Hematopoietic multipotent progenitor cell treated with erythropoietin and hydrocortisone succinate and interleukin-3 and kit ligand, for 17 days (in vitro differentiated cells): ENCODE measurements at places on chromosomes 2 and 18.

DNA sequence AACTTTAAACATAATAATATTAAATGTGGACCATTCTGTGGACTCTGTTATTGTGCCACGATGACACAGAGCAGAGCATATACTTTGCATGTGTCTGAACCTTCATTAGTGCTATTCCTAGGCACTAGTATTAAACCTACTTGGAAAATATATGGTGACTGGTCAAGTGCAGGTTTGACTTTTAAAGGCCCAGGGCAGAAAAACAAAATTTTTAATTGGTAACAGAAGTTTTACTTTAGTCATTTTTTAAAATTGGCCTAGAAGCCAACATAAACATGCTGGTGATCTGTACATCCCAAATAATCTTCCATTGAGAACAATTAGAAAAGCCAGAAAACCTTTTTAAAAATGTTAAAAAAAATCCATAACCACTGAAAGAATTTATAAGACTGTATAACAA is 16.6 kb downstream of the LDAH start:
- no peak for DNase-seq

DNA sequence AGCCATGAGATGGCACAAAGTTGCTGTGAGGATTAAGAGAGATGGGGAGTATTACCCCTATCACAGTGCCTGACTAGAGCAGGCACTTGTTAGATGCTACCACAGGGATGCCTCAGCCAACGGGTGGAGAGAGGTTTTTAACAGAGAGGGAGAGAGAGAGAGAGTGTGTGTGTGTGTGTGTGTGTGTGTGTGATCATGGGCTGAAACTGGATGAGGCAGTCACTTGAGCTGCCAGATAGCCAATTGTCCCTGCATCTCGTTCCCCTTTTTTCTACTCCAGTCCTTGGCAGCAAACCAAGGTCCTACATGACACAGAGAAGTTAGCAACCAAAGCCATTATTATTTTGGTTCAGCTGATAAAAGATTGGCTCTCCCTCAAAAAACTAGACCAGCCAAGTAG is 3.0 kb downstream of the CD8A start:
- no peak for DNase-seq

DNA sequence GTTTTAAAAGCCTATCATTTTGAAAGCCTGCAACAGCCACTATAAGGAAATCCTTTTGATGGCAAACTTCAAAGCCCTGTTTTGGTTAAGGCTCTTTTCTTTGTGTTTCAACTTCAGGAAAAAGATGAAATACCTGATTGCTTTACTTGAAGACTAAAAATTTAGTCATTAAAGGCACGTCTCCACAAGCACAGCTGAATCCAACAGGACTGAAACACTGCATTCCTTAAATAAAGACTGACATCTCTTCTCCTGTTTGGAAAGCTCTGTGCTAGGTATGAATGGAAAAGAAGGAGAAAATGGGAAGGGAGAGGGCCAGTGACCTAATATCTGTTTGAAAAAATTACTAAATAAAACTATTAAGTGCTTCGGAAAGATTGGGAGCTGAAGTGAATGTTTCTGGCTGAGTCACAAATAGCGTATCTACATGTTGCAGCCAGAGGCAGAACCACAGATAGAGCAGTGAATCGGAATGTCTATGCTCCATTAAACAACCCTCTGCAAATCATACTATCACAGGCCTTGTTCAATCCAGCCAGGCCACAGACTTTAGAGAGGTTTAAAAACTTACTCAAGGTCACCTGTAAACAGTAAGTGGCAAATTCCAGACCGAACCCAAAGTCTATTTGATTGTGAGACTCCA is 21.1 kb upstream of the RALBP1 start:
- no peak for DNase-seq

DNA sequence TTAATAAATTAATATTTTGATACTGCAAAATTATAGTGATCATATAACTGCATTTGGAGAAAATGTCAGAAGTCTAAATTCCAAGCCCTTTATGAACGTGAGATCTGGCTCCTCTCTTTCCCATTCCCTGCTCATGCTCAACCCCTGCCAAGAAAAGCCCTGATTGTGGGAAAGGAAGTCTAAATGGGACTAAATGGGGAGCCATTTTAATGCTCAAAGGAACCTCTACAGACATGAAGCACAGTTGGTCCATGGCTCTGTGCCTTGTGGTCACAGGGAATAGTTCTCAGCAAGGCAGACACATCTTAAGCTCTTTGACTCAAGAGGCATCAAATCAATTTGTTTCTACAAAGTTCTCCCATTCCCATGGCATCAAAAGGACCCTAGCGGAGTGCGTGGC is 29.3 kb upstream of the INSIG2 start:
- DNase-seq, result no peak

GRCh38 chr2:32614084-32614483 is 13.8 kb upstream of the TTC27 start:
- DNase-seq, result no peak

- no peak for DNase-seq
Measured at GRCh38 chr2:71558300-71559051, 105.1 kb downstream of the DYSF start.

DNA sequence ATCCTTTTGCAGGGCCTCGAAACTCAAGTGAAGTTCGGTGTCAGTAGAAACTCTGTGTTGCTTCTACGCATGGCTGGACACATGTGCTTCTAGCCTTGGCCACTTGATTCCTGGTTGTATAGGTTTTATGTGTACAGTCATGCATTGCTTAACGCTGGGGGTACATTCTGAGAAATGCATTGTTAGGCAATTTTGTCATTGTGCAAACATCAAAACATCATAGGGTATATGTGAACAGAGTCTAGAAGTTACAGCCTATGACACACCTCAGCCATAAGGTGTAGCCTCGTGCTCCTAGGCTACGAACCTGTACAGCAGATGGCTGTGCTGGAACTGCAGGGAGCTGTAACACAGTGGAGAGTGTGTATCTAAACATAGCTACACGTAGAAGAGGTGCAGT is 39.4 kb downstream of the TMEM18 start:
- no peak for DNase-seq

DNA sequence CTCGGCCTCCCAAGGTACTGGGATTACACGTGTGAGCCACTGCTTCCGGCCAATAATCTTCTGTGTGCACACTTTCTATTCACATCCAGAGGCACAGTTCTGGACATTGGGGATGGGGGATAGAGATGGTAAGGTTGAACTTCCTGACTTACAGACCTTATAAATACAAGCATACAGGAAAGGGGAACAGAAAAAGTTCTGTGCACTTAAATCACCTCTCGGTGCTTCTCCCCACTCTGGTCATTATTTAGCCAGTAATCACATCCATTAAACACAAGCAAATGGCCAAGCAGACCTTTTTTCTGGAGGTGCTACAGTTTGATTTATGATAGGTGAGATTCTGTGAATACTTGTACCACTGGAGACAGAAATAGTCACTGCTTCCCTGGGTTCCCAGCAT is 110.6 kb downstream of the CRIM1 start:
- no peak for DNase-seq

- DNase-seq, result peak; percentile 93
Measured at GRCh38 chr2:201182650-201183364, at the start of gene CASP10. TSS of gene CASP10 (plus strand) at chr2:201183141. CDS start at chr2:201185778, 2,637 bp downstream.

DNA sequence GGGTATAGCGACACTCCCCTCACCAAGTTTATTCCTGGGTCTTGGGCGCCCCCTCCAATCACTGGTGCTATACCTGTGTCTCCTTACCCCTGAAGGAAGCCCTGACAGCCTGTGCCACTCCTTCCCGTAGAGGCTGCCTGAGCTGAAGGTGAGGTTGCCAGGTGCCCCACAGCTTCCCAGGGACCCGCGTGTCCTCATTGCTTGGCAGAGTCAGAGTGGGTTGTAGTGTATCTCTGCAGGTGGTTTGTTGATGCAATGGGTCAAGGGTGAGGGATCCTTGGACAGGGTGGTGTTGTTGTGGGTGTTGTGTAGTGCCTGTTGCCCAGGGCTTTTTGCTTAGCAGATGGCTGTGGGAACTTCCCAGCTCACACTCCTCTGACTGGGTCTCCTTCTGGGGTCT is 438.7 kb upstream of the FSIP2 start:
- no peak for DNase-seq

DNA sequence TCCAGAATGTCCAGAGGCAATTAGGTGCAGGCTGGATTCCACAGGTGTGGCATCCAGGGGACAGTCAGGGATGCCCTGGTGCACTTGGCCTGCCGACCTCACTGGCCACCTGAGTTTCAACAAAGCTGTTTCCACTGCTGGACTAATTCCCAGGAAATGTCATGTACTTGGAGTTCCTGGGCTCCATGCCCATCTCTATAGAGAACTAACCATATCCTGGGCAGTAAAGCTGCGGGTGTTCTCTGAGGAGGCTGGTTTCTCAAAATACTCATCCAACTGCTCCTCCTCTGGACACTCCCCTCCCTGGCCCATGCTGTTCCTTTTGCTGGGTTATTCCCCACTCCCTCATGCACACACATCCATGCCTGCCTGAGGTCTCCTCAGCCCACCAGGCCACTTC is 161.9 kb upstream of the SKOR2 start:
- DNase-seq, result no peak

DNA sequence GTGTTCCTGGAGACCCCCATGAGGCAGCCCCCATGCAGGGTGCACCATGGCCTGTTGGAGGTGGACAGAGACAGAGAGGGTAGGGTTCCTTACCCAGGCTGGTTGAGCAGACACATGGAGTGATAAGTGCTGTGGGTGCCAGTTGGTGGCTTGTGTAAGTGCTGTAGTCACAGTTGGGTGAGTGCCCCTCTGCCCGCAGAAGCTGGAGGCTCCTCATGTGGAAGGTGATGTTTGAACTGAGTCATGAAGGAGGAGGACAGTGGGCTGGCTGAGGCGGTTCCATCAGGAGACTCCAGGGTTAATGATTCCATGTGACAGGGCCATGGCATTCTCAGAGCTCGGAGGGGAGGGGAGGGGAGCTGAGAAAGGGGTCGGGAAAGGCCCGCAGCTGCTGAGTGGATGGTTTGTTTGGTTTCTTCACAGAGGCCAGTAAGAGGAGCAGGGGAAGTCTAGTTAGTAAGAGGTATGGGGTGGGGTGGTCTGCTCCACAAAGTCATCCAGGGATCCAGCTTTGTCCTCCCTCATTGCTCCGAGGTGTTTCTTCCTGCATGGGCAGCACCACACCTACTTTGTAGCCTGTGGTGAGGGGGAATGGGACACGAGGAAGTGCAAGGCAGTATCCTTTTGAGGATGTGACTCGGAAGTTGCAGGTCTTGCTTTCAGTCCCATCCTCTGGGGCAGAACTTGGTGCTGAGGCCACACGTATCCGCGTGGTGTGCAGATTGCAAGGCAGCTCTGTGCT is 13.6 kb downstream of the IMPA2 start:
- no peak for DNase-seq

GRCh38 chr18:76546088-76546435 is 51.0 kb upstream of the ZNF516 start:
- no peak for DNase-seq

- DNase-seq, result no peak
Measured at GRCh38 chr2:15120631-15121030, 440.5 kb downstream of the NBAS start.

DNA sequence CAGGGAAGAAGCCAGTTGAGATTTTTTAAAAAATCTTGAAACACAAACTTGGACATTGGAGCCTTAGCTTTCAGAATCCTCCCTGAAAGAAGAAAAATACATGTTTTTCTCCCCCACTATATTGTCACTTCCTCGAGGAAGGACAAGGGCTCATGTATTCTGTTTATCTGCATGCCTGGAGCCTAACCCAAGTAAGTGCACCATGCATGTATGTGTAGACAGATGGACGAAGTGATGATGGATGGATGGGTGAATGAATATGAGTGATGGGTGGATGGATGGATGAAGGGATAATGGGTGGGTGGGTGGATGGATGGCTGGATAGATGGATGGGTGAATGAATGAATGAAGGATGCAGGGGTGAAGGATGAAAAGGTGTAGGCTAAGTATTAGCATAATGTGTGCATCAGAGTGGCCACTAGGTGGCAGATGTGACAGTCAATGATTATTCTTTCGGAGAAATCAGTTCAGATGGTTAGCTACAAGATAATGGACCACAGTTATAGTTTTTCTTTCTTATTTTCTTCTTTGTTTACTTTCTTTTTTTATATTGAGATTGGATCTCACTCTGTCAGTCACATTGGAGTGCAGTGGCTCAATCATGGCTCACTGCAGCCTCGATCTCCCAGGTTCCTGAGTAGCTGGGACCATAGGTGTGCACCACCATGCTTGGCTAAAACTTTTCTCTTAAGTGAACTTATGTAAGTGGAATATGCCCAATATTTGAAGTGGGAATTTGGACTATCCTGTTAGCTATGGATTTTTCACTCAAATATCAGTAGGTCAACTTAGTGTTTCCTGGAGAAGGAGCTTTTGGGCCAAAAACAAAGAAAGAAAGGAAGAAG is 18.5 kb upstream of the CCDC93 start:
- peak; percentile 27 for DNase-seq

- DNase-seq, result no peak
Measured at GRCh38 chr2:55115761-55116597, 65.7 kb upstream of the RTN4 start.

DNA sequence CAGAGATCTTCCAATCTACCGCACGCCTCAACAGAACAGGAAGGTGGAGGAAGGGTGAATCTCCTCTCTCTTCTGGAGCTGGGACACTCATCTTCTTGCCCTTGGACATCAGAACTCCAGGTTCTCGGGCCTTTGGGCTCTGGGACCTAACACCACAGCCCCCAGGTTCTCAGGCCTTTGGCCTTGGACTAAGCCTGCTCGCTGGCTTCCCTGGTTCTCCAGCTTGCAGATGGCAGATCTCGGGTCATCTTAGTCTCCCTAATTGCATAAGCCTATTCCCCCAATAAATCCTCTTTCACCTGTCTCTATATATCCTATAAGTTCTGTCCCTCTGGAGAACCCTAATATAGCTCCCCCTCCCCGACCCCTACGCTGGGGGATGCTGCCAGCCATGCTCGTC is 14.8 kb downstream of the HS6ST1 start:
- no peak for DNase-seq

GRCh38 chr2:36356298-36356989 is 866 bp downstream of the CRIM1 start:
- no peak for DNase-seq

- no peak for DNase-seq
Measured at GRCh38 chr2:171923206-171923605, 945 bp downstream of the HAT1 start.

- peak; percentile 81 for DNase-seq
Measured at GRCh38 chr2:24827321-24828237, 34.4 kb downstream of the CENPO start.

- no peak for DNase-seq
Measured at GRCh38 chr2:145207884-145208283, 688.0 kb upstream of the ZEB2 start.

DNA sequence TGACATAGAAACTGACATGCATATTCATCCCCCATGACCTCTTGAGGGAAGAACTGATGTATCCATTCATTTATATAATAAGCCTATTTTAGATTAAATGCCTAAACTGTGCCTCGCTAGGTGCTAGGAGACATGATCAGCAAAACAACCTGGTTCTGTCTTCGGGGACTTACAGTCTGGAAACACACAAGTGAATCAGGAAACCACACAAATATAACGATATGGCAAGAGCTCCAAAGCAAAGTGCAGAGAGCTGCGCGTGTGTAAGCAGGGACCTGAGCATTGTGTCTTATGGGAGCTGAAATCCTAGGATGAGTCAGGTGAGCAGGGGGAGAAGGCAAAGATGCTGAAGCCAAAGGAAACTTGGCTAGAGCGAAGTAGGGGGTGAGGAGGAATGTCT is 120.6 kb downstream of the NRP2 start:
- DNase-seq, result no peak
